Stimulated activated CD4-positive, alpha-beta T cell treated with anti-CD3 and anti-CD28 coated beads, Interleukin-4, amount 100 ng/mL, for 24 hours (primary cell): ENCODE measurements at places on chromosomes 7 and 10.

DNA sequence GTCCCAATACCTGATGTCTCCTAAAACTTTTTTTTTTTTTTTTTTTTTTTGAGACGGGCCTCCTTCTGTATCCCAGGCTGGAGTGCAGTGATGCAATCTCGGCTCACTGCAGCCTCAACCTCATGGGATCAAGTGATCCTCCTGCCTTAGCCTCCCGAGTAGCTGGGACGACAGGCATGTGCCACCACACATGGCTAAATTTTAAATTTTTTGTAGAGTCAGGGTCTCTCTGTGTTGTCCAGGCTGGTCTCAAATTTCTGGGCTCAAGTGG, 28.4 kb downstream of the GTF2IRD1 start:
- no peak for DNase-seq

- no peak for DNase-seq
Measured at GRCh38 chr7:452226-452751, 67.4 kb downstream of the PDGFA start.

- DNase-seq, result no peak
Measured at GRCh38 chr7:2072042-2072441, 160.7 kb downstream of the MAD1L1 start.

GRCh38 chr10:77667426-77668324, 30.1 kb upstream of the KCNMA1 start:
- DNase-seq, result no peak

- no peak for DNase-seq
Measured at GRCh38 chr7:99626661-99627060, 9.9 kb downstream of the ZSCAN25 start.

DNA sequence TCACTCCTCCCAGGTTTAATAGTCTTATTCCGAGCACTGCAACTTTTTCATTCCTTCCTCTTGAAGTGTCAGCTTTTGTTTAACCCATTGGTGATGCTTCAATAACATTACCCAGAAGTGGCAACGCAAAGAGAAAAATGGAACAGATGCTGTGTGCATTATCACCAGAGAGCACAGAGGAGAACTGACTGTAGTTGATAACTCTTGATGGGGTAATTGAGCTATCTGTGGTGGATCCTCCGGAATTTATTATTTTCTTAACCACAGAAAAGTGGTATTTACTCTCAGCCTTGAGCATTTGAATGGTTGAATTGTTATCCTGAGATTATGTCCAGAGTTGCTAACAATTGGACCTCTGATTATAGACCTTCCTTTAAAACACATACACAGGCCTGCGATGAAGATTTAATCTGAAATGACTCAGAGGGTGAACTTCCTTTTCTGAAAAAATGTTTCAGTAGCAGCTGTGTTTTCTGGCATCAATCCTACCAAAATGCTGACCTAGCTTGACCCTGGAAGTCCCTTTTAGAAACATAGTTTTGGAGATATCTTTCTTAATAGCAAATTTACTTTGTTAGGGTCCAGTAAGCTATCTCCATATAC, 1584.4 kb upstream of the LRRTM3 start:
- no peak for DNase-seq

DNA sequence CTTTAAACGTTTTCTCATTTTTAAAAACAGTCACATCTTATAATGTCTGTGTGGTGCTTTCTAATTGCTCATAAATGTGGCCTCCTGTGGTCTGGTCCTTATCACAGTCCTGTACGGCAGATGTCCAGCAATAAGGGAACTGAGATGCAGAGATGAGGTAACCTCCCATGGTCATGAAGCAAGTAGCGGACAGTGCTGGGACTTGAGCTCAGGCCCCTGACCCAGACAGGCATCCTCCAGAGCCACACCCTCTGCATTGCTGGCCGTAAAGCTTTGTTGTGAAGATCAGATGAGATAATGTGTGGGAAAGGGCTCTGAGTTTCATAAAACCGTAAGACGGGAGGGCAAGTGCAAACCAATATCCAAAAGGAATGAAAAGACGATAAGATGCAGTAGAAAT, 48.2 kb downstream of the DYNC2I1 start:
- no peak for DNase-seq

DNA sequence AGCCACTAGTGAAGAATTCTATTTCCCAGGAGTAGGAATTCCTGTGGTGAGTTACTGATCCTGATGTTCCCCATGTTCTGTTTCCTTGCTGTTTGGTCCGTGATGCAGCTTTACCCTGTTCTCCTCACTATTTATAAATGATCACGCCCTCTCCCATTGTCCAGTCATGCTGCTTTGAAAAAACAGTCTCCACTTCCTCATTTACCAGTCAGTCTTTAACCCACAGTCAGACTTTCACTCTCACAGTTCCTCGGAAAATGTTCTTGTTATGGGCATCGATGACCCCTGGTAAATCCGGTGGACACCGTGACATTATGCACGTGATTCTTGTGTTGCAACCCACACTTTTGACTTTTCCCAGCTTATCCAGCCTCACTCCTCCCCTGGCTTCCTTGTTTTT, 14.4 kb downstream of the SCIN start:
- DNase-seq, result no peak

DNA sequence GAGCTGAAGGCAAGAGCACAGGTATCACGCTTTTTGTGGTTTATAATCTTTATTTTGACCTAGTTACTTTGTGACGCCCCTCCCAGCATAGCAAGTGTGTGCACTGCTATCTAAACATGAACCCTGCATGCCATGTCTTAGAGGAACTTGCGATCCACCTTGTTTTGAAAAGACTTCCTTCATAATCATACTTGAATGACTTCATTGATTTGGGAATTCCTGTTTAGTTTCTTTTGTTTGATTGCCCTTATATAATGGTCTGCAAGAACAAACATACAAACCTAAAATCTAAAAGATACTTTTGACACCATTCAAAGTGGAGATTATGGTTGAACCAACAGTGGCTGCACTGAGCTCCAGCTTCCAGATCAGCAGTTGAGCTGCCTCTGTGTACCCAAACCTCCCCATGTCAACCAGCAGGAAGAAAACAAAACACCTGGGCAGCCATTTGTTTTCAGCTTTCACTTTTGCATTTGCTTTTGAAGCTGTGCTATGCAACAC, 132.6 kb downstream of the CELF2 start:
- no peak for DNase-seq

DNA sequence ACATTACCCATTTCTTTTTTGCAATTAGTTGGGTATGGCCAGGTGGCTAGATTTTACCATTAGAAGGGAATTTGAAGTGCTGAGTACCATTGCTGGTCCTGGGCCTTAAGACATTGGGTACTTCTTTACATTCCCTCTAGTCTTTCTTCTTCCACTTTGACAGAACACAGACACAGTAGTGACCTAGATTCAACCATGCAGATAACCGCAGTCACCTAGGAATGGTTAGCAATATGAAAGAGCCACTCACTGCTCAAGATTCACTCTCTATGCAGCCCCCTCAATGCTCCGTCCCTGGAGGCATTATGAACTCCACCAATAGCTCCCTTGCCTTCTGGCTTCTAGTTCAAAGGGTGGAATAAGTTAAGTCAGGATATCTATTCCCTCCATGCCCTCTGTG, 16.2 kb upstream of the PON1 start:
- no peak for DNase-seq

- DNase-seq, result no peak
Measured at GRCh38 chr7:38934536-38934935, 25.5 kb upstream of the VPS41 start.

DNA sequence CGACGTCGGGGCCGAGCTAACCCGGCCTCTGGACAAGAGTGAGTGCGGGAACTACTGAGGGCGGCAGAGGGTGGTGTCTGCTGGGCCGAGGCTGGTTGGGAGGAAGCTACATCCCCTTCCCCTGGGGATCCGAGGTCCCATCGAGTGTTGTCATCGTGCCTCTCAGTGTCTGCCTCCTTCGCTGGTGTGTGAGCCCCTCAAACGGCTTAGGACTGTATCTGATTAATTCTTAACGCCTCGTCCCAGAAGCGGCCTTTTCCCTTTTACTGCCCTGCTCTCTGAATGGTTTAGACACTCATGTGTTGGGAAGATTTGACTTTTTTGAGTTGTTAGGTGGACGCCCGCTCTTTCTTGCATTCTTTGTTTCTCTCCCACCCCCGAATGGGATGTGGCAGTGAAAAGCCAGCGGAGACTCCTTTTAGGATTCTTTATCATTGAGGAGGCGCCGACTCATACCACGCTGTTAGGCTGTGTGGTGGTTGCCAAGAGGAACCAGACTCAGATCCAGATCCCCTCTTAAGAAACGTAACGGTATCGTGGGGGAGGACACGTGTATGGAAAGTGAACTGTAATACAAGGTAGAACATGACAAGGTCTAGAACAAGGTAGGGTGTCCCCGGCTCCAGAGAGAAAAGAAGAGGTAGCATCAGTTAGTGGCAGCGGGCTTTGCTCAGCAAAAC, 631 bp downstream of the SUPV3L1 start:
- DNase-seq, result peak; percentile 38

DNA sequence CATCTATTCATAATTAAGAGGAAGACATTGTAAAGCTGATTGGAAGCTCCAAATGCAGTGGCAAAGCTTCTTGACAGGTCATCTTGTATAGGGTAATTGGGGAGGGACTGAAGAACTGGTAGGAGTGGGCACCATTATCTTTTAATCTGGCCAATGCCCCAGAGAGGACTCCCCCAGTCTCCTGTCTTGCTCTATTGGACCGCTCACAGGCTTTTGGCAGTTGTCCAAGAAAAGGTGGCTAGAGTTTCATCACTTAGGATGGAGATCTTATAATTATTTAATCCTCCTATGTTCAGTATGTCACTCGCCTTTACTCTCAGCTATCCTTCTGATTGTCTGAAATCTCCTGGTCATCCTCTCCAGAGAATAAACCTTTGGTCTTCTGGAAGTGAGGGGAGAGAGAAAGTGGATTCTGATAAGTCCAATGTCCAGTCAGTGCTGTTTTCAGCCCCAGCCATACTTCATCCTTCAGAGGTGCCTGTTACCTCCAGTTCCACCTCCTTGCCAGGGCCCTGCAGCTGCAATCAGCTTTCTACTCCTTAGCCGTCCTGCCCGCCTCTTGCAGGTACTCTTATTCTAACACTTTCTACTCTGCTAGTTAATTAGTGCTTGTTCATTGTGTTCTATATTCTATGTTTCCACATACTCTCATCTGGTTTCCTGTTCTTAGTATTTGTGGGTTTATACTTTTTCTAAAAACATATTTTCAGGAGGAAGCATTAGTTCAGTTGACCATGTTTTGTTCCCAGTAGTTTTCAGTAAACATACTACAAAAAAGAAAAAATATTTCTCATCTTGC, 241.6 kb downstream of the NSUN6 start:
- DNase-seq, result no peak

- DNase-seq, result no peak
Measured at GRCh38 chr10:77784856-77785255, 141.7 kb downstream of the DLG5 start.

GRCh38 chr10:120396228-120396627, 60.8 kb upstream of the PLPP4 start:
- no peak for DNase-seq
